ENCODE measurements at places on chromosomes 4 and X.

DNA sequence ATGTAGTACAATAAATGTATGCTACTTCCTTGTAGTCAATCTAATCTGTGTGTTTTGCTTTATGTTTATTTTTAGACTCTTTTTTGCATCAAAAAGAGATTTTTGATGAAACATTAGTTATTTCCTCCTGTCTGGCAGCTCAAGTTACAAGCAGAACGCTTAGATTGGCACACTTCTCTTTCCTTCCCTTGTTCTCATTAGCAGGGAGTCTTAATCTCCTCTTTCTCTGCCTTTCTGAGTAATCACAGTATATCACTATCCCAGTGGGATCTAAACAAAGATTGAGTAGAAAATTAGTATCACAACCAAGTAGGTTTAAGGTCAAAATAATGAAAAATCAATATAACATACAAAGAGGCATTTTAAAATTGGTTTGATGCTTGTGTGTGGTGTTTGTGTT, 1192.6 kb downstream of the C4orf33 start:
- no peaks in the 10 kb centered on the region for H3K27me3 ChIP-seq
- H3K36me3 ChIP-seq, result no peaks in the 10 kb centered on the region
- no peak overlapping the region for H3K27ac ChIP-seq
- no peak overlapping the region for H3K4me3 ChIP-seq
- DNase-seq, result no peak

DNA sequence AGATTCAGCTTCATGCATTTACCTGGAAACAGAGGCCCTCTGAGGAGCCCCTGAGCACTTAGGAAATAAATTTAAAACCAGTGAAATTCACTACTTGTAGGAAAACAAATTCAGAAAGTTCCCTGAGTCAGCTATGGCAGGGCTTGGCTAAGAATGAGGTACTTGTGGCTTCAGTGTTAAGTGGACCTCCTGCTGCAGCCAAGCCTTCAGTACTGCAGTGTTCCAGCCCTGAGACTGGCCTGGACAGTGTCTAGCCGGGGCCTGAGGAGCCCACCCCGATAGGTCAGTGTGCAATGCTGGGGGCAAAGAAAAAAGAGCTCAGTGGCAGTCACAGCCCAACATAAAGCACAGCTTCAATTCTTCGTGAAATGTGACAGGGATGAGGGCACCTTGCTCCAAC, 41.9 kb downstream of the F11 start:
- H3K27me3 ChIP-seq, result peaks cover 30% of the 10 kb centered on the region
- H3K27ac ChIP-seq, result no peak overlapping the region
- no peak overlapping the region for H3K4me3 ChIP-seq
- no peak for DNase-seq

DNA sequence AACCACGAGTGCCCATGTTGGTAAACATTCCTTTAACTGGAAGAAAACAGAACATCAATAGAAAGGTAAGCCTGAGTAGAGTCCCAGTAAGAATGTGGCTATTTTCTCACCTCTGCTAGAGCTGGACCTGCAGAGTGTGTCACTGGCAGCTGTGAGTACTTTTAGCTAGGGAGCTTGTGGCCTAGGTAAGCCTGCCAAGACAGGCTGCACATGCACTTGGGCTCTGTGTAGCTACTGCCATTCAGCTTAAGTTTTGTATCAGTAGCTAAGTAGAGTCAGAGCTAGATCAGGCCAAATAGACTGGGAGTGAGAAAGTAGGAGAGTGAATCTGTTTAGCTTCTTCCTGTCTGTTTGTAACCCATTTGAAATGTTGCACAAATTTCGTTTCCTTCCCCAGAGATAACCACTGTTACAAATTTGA, 35.3 kb downstream of the RBPJ start:
- H3K36me3 ChIP-seq, result peaks cover 2% of the 10 kb centered on the region
- DNase-seq, result peak; percentile 14
- H3K4me1 ChIP-seq, result peaks cover 29% of the 10 kb centered on the region
- no peak overlapping the region for H3K27ac ChIP-seq
- no peaks in the 10 kb centered on the region for H3K27me3 ChIP-seq
- H3K4me3 ChIP-seq, result no peak overlapping the region

- H3K4me1 ChIP-seq, result peaks cover 68% of the 10 kb centered on the region
- H3K27ac ChIP-seq, result peak overlapping the region; percentile 85
- DNase-seq, result peak; percentile 59
- peaks cover 6% of the 10 kb centered on the region for H3K36me3 ChIP-seq
- peak overlapping the region; percentile 36 for H3K4me3 ChIP-seq
These were observed 63.8 kb upstream of the ENPP6 start for GRCh38 chr4:184281231-184282139.

GRCh38 chr4:89814362-89814761, 22.6 kb downstream of the SNCA start:
- H3K27me3 ChIP-seq, result no peaks in the 10 kb centered on the region
- no peak for DNase-seq
- H3K4me1 ChIP-seq, result no peaks in the 10 kb centered on the region
- no peak overlapping the region for H3K4me3 ChIP-seq
- H3K36me3 ChIP-seq, result no peaks in the 10 kb centered on the region
- no peak overlapping the region for H3K27ac ChIP-seq

GRCh38 chrX:139201924-139202323, 328.6 kb upstream of the F9 start:
- H3K4me1 ChIP-seq, result peaks cover 2% of the 10 kb centered on the region
- H3K27ac ChIP-seq, result no peak overlapping the region
- no peak for DNase-seq
- H3K27me3 ChIP-seq, result peaks cover 39% of the 10 kb centered on the region
- H3K36me3 ChIP-seq, result no peaks in the 10 kb centered on the region

DNA sequence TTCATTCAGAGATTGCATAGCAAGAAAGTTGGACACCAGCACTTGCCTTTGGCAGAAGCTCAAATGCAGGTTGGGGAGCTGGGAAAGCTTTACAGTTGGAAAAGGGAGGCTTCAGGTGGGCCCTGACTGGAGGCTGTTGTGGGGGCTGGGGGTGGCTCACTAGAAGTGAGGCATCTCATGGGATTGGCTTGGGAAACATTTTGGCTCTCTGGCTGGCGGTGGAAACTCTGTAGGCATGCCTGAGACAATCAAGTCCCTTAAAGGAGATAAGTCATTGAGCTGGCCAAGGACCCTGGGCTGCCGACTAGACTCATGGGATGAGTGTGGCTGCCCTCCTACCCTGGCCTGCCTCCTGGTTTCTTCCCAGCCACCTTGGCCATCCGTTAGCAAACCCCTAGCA, 31.4 kb upstream of the STS start:
- H3K4me3 ChIP-seq, result no peak overlapping the region
- peaks cover 5% of the 10 kb centered on the region for H3K36me3 ChIP-seq
- peaks cover 4% of the 10 kb centered on the region for H3K4me1 ChIP-seq
- no peak for DNase-seq
- H3K27me3 ChIP-seq, result no peaks in the 10 kb centered on the region
- H3K27ac ChIP-seq, result no peak overlapping the region

DNA sequence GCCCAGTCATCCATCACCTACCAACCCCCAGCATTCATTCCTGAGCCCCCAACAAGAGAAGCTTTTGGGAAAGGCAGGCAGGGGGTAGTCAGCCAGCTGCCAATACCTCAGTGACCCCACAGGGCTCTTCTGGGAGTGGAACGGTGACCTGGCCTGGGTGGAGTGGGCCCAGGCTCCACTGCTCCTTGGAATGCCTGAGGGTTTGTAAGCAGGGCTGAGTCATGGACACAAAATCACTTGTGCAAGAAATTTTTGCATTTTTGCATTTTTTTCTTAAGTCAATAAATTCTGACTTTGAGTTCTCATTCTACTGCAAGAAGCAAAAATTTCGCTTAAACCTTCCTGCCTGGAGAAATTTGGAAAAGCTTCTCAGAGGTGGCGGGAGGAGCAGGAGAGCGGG, 18.5 kb downstream of the SORCS2 start:
- no peak for DNase-seq
- H3K27me3 ChIP-seq, result peaks cover 4% of the 10 kb centered on the region
- H3K27ac ChIP-seq, result no peak overlapping the region
- no peaks in the 10 kb centered on the region for H3K36me3 ChIP-seq
- H3K4me1 ChIP-seq, result no peaks in the 10 kb centered on the region
- no peak overlapping the region for H3K4me3 ChIP-seq

DNA sequence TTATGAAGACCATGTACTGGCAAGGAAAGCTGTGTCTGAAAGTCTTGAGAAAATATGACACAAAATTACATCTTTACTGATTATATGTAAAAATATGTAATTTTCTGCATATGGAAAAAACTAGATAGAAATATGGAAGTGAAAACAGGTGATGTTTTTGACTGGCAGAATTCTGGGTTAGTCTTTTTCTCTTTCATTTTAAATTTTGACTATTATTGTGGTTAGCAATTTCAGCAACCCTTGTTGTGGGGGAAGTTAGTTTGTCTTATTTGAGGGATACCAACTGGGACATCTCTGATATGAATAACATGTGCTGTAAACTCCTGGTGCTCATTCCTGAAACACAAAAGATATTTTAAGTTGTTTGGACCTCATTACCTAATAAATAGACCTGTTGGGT, 49.9 kb upstream of the CPEB2 start:
- no peak overlapping the region for H3K4me3 ChIP-seq
- H3K4me1 ChIP-seq, result no peaks in the 10 kb centered on the region
- peaks cover 6% of the 10 kb centered on the region for H3K27me3 ChIP-seq
- no peaks in the 10 kb centered on the region for H3K36me3 ChIP-seq
- no peak overlapping the region for H3K27ac ChIP-seq

DNA sequence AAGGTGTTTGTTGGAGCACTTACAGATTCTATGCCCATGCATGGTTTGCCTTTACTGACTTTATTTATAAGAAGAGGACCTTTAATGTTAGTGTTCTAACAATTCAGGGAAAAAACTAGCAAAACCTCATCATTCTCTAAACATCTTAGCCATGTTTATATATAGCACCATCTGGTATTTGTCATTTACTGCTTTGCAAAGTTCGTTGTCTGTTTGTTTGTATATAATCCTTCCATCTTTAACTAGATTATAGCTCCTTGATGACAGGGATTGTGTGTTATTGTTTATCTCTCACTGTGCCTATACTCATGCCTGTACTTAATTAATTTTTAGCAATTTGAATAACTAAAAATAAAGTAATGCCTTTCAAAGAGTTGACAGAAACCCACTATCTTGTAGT, 170.6 kb upstream of the PACRGL start:
- DNase-seq, result no peak
- H3K4me1 ChIP-seq, result no peaks in the 10 kb centered on the region

- no peaks in the 10 kb centered on the region for H3K27me3 ChIP-seq
- no peak for DNase-seq
- peaks cover 1% of the 10 kb centered on the region for H3K36me3 ChIP-seq
- no peaks in the 10 kb centered on the region for H3K4me1 ChIP-seq
- H3K27ac ChIP-seq, result no peak overlapping the region
These were observed 107.6 kb downstream of the PDLIM5 start for GRCh38 chr4:94559351-94559806.

DNA sequence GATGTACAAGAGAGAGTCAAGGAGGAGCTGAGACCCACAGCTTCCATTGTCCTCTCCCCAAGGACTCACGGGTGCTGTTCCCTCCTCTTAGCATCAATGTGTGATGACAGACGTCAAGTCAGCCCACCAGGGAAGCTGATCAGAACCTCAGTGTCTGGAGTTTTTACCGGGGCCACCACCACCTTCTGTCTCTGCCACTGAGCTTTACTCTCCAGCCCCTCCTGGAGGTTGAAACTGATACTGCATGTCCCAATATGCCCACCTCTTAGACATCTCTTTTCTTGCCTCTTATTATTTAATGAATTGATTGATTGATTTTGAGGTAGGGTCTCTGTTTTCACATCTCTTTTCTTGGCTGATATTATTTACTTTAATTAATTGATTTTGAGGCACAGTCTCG, 10.3 kb upstream of the AKAP17A start:
- peak; percentile 92 for DNase-seq
- H3K27me3 ChIP-seq, result no peaks in the 10 kb centered on the region
- H3K36me3 ChIP-seq, result no peaks in the 10 kb centered on the region
- no peak overlapping the region for H3K4me3 ChIP-seq
- H3K27ac ChIP-seq, result no peak overlapping the region

All from activated naive CD4-positive, alpha-beta T cell treated with anti-CD3 and anti-CD28 coated beads for 36 hours (primary cell).